ENCODE measurements at places on chromosomes 6 and 20.

- DNase-seq: peak; percentile 29
These were observed 52.0 kb downstream of the GRIK2 start for GRCh38 chr6:101445527-101445926.

- no peak for DNase-seq
These were observed 98.3 kb upstream of the SASH1 start for GRCh38 chr6:148244217-148244935.

- DNase-seq: no peak
These were observed 3.1 kb downstream of the NTSR1 start for GRCh38 chr20:62711703-62712101.

DNA sequence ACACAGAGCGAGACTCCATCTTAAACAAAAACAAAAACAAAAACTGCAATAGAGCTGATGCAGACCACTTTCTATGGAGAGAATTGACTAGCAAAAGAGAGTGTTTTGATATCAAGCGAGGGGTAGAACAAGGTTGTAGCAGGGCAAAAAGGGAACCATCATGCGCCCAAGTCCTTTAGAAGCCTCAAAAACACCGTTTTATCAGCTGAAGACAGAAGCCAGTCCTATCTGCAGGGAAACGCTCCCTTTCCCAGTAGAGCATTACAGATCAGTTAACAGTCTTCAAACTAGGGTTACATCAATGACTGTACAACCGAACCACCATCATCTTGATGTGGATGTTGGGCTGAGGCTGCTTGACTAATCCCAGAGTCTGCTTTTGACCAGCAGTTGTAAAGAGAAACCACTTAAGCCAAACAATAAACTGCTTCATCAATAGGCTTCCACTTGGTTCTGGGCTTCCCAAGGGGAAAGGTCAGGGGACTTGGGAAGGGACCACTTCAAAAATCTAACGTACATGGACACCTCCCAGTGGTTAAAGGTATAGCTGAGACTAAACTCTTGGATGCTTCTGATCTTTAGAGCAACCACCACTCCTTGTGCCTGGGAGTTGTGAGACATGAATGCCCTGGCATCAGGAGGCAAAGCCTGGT lies 59.6 kb upstream of the SPDEF start:
- no peak for DNase-seq

DNA sequence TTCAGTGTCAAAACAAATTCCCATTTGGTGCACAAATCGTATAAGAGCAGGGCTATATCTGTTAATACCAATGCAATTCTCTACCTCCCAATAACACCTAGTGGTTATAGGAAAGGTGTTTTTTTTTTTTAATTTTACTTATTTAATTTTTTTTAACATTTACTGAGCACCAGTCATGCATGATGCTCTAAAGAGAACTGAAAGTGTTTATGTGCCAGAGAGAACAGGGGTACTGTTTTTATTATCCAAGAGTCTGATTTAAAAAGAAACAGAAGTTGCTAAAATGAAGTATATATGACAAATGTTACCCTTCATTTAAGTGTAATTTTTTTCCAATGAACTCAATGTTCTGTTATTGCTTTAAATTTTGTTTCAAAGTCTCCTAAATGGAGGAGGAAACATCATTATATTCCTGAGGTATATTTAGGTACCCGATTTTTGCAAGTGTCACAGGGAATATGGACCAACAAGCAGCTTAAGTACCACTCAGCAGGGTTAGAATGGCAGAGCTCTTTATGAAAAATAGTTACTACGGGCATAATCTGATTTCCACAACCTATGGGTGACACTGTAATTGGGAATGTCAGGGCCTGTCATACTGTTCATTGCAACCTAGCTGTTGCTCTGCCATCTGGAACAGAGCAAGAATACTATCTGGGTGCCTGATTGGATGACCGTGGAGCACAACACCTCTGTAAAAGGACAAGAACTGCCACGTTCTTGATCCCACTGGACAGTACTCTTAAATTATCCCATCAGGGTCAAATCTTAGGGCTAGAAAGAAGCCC lies 195.4 kb downstream of the KHDRBS2 start:
- DNase-seq: no peak

DNA sequence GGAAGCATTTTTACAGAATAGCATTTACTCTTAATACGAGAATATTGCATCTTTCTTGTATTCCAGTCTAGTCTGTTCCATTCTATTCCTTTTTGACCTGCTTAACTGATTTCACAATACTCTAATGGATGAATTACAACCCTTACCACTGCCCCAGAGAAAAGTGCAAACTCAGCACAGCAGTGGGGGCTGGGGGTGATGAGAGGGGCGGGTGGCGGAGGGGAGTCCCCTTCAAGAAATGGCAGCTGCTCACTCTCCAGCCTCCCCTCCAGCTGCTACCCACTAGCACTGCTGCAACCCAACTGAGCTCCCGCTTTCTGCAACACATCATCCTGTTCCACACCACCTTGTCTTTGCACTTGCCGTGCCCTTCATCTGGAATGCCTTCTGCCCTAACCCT lies 30.1 kb downstream of the PIM1 start:
- DNase-seq: no peak

DNA sequence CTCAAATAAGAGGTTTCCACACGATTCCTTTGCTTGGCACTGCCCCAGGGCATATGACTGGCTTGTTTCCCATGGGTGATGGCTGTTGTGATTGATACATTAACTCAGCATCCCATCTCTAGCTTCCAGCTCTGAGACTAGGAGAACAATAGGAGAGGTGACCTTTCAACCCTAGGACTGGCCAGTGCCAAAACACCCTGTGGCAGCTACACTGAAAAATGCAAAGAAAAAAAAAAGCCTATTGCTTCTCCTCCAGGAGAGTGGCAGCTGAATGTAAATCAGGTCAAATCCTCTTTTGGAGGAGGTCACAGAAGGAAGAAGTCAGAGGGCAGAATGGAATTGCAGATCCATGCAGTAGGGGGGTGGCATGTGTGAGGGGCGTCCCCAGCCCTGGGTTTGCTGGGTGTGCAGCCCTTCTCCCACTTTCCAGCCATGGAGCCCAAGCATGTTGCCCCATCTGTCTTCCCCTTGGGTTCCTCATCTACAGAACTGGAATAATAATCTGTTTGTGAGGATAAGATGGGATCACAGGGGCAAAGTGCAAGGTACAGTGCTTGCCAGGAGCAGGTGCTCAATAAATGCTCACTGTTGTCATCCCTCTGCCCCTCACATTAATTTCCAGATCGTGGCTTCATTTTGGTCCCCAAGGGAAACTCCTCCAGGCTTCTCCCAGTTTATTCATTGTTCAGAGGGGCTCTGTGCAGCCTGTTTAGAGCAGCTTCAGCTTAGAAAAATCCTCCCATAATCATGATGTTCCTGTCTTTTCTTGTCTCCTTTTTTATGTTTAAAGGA lies 245.0 kb upstream of the RIN2 start:
- DNase-seq: no peak

DNA sequence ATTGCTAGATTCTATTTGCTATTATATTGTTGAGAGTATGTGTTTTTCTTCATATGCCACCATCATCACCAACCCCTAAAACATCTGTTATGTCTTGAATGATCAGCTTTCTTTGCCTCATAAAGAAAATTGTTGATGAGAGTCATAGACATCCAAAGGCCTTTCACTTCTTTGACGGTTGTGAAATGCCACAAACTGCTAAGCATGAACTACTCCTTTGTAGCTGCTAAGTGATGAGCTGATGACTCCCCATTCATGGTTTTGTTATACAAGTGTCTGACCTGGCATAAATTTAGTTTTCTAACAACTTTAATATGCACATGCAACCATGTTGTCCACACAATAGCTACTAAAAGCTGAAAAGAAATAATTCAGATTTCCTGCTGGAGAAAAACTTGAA lies 684 bp upstream of the MED23 start:
- no peak for DNase-seq

- DNase-seq: no peak
These were observed 211.9 kb downstream of the PREX1 start for GRCh38 chr20:48615871-48616270.

DNA sequence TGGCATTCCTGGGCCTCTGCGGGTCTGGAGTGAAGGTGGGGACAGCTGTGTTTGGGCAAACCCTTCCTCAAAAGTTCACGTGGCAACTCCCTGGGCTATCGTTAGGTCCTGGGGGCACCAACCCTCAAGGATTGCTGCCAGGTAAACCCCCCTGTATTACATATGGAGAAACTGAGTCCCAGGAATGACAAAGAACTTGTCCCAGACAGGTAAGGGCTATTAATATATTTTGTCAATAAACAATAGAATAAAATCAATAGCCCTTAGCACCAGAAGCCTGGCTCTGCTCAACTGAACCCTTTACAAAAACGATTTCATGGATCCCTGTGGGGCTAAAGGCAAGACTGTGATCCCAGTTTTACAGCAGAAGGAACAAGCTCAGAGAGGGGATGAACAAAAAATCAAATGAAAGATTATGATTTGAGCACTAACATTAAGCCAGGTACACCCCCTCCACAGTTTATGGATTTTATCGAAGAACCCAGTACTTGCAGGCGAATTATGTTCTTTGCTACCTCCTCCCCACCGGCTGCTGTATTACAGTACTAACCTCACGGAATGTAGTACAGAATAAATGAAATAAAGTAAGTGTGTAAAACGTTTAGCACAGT lies 2.7 kb downstream of the ID1 start:
- no peak for DNase-seq

DNA sequence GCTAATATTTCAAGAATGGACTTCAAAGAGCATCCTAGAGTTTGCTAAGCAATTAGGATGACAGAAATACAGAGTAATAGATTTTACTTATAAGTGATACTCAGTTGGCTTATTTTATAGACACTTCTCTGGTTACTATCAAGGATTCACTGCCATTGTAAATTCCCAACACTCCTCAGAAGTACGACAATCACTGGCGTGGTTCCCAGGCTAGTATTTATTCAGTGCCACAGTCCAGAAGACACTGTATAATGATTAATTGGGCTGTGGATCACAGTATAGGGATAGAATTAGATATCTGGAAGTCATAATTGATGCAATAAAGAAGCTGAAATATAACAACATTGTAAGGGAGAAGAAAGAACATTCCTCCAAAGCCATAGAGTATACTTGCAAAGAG lies 15.7 kb downstream of the MANEA start:
- no peak for DNase-seq

GRCh38 chr6:121549736-121550135 lies 114.3 kb downstream of the GJA1 start:
- DNase-seq: peak; percentile 76

DNA sequence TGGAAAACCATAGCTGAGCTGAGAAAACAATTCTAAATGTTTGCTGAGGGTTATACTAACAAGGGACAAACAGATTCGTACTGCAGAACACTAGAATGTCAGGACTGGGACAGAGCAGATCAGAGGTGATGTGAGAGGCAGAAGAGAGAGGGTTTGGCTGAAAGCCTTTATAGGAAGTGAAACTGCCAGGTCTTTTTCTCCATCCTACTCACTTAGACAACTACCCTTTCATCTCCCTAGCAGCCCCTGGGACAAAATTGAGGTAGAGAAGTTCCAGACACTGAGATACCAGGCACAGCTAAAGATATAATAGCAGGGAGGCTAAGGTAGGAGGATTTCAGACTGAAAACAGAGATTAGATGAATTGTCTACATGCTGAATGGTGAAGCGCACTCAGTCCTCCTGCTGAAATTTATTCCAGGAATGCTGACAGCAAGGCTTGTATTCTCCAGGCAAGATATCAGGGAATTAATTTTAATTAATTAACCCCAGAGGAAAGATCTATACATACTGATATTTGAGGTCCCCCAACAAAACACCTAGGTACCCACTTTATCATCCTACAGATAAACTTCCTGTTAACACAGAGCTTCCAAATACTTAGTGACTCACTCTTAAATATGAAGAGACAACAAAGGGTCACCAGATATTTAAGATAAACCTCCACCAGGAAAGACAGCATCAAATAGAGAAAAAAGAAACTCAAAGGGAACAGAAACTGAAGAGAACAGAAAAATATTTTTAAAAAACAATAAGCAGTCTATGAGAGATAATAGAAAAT lies 12.6 kb upstream of the EIF2S2 start:
- DNase-seq: no peak

DNA sequence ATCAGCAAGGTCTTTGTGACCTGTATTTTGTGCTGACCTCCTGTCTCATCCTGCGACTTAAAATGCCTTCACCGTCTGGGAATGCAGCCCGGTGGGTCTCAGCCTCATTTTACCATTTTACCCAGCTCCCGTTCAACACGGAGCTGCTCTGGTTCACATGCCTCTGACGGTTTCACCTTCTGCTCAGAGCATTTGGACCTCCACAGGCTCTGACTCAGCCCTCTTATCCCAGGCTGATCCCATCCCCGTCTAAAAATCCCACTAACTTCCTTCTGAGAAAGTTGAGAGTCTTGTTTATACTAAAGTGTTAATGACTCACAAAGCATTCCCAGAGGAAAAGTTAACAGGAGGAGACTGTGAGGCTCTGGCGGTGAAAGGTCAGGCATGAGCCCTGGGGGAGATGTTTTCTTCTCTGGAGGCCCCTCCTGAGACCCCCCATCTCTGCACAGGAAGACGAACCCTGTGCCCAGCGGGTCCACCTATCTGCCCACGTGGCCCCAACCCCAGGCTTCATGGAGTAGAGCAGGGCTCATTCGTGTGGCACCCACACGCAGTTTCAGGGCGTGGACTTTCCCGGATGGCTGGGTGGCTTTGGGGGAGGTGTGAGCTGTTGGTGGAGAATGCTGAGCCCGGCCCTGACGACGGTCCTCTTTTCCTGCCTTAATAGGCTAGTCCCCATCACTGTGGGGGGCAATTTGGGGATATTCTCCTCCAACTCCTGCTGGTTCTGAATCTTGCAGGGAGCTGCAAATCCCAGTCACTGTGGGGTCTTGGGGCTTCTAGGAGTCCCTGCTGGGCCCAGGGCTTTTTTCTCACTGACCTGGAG lies 3.3 kb upstream of the BIRC7 start:
- DNase-seq: peak; percentile 65

DNA sequence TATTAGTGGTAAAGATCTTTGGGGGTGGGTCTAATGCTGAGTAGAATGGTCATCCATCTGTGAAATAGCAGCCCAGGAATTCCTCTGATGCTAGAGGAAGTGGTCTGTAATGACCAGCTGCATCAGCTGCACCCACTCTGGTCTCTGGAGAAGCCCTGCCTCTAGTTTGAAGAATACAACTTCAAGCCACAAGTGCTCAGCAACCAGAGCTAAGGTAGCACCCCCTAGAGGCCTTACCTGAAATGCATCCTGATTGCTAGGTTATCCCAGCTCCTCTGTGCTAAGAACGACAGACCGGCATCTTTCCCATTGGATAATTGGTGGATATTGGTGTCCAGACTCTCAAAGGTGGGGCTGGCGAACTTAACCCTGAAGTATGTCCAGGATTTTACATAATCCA lies 58.2 kb downstream of the DNAH8 start:
- no peak for DNase-seq

- no peak for DNase-seq
These were observed 28.5 kb downstream of the NEDD9 start for GRCh38 chr6:11204005-11204399.

DNA sequence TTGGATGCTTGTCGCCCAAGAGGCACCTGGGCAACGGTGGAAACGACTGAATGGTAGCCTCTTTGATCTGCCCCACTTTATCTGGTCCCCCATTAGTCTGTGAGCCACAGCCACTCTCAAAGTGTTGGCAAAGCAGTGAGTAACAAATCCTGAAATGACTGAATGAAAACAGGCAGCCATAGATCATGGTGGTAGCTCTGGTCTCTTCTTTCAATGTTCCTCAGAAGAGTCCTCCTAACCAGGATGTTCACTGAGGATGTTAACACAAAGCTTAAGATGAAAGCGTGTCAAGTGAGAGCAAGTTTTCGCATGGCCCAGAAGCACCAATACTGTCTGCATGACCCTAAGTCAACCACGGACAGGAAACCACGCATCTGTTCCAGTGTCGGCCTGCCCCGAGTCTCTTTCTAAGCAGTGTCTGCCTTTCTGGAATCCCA lies 107.3 kb downstream of the IRF4 start:
- DNase-seq: no peak

GRCh38 chr6:10720265-10720959 lies 2.5 kb upstream of the TMEM14C start:
- no peak for DNase-seq
